ENCODE measurements at places on chromosomes 5 and 9. TPM values are rescaled to one million over a fixed set of nuclear protein-coding genes. Genes with fewer than 3 reads are reported as not detected.

- DNase-seq, result peak; percentile 74
Observed at GRCh38 chr9:129284607-129285291, 106.7 kb upstream of the IER5L start.

GRCh38 chr5:31995714-31996113 is 178.4 kb downstream of the GOLPH3 start:
- no peak for DNase-seq

GRCh38 chr9:96038271-96038670 is 162.8 kb downstream of the ERCC6L2 start:
- no peak for DNase-seq

DNA sequence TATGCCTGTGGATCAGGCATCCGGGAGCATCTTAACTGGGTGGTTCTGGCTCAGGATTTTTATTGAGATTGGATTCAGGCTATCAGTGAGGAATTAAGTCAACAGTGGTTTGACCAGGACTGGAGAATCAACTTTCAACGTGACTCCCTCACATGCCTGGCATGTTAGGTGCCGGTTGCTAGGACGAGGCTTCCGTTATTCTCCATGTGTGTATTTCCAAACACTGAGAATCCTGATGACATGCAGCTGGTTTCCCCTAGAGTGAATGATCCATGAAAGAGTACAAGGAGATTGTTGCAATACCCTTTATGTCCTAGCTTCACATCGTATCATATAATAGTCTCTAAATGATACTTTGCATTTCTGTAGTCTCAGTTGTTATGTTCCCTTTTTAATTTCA is 529.2 kb downstream of the ANXA1 start:
- no peak for DNase-seq

DNA sequence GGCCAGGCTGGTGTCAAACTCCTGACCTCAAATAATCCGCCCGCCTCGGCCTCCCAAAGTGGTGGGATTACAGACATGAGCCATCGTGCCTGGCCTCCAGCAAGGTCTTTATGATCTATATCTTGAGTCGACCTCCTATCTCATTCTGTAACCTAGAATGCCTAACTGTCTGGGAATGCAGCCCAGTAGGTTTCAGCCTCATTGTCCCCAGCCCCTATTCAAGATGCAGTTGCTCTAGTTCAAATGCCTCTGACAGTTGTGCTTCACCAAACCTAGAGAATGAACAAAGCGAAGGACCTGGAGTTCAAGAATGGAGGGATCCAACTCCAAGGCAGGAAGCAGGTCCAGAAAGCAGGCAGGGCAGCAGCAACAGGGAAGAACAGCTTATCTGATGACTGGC is 30.8 kb downstream of the GLRX start:
- no peak for DNase-seq

GRCh38 chr5:60036192-60036938 is 142.8 kb upstream of the PDE4D start:
- no peak for DNase-seq

DNA sequence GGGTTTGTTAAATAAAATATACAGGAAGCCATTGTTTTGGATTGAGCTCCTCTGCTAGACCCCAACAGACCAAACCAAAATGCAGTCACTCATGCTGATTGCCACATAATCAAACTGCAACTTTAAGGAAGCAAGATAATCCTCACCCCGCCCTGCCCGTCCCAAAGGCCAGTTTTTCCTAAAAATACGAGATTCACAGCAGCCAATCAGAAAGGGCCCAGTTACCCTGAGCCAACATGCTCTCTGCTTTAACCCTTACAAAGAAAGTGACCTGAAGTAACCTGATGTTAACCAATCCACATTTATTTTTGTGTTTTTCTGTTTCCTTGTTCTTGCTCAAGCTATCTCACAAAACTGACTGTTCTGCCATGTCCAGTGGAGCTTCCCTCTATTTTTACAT is 21.5 kb upstream of the RNF20 start:
- DNase-seq, result no peak

DNA sequence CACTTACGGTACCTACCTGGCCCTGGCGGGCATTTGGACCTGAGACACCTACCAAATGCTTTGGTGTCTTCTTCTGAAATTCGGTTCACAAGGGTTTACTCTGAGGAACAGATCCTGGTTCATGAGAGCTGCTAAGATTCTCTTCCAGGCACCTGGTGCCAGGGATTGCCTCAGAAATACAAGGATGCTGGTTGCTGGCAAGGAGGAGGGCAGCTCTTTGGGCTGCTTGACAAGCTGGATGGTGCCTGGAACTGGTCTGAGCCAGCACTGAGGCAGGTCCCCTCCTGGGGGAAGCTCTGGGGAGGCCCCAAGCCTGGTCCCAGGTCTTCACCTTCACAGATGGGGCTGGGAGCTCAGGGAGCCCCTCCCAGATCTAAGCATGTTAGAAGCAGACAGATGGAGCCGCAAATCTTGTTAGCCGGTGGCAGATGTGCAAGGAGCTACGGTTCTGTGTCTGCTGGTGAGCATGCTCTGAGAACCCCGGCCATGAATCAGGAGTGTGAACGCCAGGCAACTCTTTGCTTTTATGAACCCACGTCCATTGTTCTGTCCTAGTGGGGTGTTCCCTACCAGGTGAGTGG is 16.3 kb downstream of the FABP6 start:
- DNase-seq, result no peak

DNA sequence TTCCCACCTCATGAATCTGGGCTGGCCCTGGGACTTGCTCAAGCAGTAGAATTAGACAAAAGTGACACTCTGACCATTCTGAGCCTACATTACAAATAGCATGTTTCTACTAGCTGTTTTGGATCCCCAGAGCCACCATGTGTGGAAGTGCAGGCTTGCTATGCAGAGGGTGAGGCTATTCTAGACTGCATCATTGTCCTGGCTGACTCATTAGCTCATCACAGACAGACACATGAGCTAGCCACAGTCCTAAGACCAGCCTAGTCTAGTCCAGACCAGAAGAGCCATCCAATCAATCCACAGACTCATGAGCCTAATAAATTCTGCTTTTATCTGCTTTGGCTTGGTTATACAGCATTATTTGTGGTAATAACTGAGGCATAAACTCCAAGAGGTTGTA is 351.9 kb downstream of the PRELID2 start:
- no peak for DNase-seq

- DNase-seq, result peak; percentile 69
Observed at GRCh38 chr5:158546748-158547147, 553.0 kb downstream of the EBF1 start.

DNA sequence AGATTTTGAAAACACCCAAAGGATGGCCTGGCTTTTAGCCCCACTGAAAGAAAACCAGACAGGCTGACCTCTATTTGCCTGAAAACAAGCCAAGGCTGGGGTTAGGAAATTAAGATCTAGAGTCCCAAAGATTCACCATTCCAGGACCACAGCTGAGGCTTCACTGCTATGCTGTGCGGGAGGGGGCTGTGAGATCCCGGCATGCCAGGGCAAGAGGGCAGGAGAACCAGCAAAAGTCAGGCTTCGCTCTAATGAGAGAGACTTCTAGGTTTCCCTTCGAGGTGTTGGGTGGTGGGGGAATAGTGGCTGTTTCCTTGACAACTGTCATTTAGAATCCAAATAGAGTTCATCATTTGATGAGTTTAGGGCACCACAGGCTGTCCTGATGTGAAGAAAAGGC is 152.9 kb upstream of the NFIB start:
- no peak for DNase-seq

DNA sequence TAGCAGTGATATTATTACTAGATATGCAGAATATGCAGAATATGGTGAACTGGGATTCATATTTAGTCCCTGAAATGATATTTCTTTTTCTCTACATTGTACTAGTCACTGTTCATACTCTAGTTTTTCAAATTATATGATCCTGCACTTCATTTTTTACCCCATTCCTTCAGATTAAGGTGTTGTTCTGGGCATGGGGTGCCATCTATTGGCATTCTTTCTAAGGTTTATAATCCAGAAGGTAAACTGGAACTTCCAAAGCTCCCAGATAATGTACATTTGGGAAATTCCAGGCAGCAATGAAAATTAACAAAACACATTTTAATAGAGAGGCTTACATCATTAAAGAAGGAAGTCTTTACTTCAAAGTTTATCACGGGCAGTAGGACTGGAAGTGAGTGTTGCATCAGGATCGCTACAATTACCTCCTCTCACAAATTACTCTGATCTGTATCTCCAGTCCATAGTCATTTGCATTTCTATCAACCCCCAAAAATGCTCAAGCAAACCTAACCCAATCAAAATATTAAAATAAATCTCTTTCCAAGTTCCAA is 12.5 kb downstream of the RFX3 start:
- DNase-seq, result no peak

DNA sequence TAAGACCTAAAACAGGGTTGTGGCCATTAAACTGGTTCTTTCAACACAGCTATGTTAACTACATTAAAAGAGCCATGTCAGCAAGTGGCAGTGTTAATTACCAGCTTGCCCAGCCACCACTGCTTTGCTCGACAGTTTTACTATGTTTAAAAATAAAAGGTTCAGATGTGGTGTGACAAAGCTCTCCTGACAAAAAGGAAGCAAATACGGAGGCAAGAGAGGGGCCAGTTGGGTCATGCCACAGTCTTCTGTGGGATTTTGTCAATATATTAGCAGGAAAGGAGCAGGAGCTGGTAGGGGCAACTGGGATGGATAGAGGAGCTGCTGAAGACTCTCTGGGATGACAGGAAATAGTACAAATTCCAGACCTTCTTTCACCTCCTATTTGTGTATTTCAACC is 113.5 kb upstream of the PCA3 start:
- DNase-seq, result no peak

DNA sequence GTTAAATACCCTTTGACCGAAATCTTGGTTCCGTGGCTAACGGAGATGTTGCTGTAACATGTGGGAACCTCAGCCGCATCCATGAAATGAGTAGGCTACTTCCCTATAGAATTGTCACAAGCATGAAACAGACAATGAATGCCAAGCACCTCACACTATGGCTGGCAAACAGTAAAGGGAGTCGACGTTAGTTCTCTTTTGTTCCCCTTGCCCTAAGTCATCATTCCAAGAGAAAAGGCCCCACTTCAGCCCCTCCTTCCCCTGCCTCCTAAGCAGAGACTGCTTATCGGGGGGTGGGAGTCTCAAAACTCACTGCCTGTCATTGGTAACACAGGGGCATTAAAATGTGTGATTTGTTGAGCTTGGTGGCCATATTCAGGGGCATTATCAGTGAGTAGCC is 159.6 kb downstream of the MAPKAP1 start:
- no peak for DNase-seq

- peak; percentile 90 for DNase-seq
Observed at GRCh38 chr9:100411472-100412283, 15.3 kb upstream of the MSANTD3 start.

GRCh38 chr9:127185931-127186781 is 63.7 kb upstream of the ANGPTL2 start:
- peak; percentile 95 for DNase-seq

- DNase-seq, result no peak
Observed at GRCh38 chr5:112848116-112848811, 12.8 kb upstream of the SRP19 start.

DNA sequence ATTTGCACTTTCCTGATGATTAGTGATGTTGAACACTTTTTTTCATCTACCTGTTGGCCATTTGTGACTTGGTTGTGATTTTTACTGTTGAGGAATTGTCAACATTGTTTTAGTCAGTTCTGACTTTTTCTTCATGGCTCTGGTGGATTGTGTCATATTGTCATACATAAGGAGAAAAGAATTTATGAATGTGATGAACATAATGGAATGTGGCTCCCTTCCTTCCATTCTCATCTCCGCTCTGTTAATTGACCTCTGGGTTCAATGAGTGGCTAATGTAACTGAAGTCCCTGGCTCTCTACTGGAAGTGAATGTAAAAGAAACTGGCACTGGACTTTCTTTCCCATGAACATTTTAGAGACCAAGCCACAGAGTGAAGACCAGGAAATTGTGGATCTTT is 49.2 kb downstream of the KIAA1958 start:
- DNase-seq, result no peak

- no peak for DNase-seq
Observed at GRCh38 chr5:35161652-35162273, 68.5 kb downstream of the PRLR start.

DNA sequence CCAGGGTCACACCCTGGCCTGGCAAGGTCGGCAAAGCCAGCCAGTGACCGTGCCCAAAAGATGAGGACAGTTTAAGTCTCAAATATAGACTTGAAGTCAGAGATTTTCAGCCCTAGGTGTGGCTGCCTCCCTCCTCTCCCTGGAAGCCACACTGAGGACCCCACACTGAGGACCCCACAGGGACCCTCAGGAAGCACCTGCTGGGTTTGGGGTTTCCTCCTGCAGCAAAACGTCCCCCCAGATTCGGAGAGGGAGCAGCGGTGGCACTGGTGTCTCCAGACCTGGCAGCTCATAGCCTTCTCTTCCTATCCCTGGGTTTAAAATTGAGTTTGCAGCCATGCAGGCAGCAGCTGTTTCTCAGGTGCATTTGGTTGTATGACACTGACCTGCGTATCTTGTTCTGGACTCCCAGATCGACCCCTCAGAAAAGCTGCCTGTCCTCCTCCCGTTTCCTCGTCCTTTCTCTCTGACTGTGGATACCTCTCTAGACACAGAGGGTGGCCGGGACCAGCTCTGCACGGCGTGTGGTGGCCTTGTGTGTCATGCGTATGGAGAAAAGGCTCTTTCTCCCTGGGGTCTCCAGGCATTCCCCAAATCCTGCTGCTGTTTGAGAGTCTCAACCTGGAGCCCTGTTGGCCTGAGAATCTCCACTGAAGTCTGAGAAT is 36.6 kb downstream of the MRPL36 start:
- peak; percentile 52 for DNase-seq

DNA sequence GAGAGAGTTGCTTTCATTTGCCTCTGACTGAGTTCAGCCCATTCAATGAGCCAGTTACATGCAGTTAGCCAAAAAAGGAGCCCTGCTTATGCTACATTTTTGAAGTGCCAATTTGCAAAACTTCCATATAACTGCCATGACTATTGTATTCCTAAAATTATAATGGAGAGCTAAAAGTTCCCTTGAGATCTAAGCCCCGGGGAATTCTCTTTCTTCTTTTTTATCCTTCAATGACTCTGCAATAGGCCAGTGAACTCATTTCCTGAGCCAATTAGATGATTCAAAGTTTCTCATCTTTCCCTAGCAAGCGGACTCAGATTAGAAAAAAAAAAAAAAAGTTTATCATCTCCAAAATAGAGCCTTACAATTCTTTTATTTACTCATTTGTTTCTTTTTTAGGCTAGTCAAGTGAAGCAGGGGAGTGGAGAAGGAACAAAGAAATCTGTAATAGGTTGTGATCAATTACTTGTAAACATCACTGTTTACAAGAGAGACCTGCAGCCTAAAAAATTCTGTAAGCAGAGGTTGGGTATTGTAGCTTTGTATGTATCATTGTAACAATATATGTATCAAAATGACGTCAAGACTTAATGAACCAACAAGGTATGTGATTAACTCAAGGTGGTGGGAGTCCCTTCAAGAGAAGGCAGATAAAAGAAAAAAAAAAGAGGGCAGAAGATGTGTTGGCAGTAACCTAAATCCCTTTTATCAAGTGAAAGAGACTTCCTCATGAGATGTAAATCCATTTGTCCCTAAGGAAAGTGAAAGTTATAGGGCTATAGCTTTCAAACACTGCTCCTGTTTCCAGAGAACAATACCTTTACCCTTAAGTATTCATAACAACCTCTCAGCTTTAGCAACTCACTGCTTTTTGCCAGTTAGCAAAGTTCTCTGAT is 48.7 kb upstream of the HOMER1 start:
- no peak for DNase-seq

IL3 gene
- total RNA-seq, result not detected

GFI1B gene
- not detected for total RNA-seq

HMMR gene
- 3.7 TPM for total RNA-seq

CENPH gene
- total RNA-seq, result 8.5 TPM

SPINK13 gene
- 0.55 TPM for total RNA-seq

PPIC gene
- 12.5 TPM for total RNA-seq

PCDHB11 gene
- total RNA-seq, result 0.98 TPM

ABCA2 gene
- 22.6 TPM for total RNA-seq

RORB gene
- total RNA-seq, result 0.25 TPM

SOHLH1 gene
- total RNA-seq, result not detected

Measured in suprapubic skin (tissue), 4 donors.